ENCODE measurements at places on chromosomes 16 and 17. TPM values are rescaled to one million over a fixed set of nuclear protein-coding genes. Genes with fewer than 3 reads are reported as not detected.

CNGB1 gene
- not detected for total RNA-seq

- no peak for DNase-seq
Measured at GRCh38 chr16:1571012-1571671, 37.7 kb downstream of the TMEM204 start.

DCTPP1 gene
- 15.0 TPM for total RNA-seq

C1QTNF8 gene
- total RNA-seq, result not detected

GRCh38 chr17:32114536-32114935 lies 27.8 kb upstream of the RHOT1 start:
- DNase-seq, result no peak

DNA sequence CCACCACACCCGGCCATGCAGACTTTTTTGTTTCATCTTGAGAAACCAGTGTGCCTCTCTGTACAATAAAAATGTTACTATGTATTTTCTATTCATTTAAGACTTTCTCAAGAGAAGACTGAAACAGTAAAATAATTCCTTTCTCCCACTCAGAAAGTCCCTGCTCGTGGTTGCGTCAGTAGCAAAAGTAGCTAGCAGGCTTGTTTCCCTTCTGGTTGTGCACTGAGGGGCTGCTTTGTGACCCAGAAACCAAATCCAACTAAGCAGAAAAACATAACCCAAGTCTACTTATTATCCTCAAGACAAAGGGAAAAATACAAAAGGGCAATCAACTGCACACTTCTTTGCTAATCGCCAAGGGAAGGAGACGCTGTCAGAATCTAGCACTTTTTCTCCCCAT lies 3.4 kb upstream of the PNPO start:
- DNase-seq, result no peak

All from body of pancreas (tissue), 4 donors.